ENCODE measurements at places on chromosomes 4 and X. TPM values are rescaled to one million over a fixed set of nuclear protein-coding genes. Genes with fewer than 3 reads are reported as not detected.

SMIM43 gene
- total RNA-seq: not detected

FAM47A gene
- total RNA-seq: not detected

RNF128 gene
- 1.2 TPM for total RNA-seq

AASDH gene
- total RNA-seq: 13.1 TPM

NPY1R gene
- 1.2 TPM for total RNA-seq
